ENCODE measurements at places on chromosomes 2 and 18.

DNA sequence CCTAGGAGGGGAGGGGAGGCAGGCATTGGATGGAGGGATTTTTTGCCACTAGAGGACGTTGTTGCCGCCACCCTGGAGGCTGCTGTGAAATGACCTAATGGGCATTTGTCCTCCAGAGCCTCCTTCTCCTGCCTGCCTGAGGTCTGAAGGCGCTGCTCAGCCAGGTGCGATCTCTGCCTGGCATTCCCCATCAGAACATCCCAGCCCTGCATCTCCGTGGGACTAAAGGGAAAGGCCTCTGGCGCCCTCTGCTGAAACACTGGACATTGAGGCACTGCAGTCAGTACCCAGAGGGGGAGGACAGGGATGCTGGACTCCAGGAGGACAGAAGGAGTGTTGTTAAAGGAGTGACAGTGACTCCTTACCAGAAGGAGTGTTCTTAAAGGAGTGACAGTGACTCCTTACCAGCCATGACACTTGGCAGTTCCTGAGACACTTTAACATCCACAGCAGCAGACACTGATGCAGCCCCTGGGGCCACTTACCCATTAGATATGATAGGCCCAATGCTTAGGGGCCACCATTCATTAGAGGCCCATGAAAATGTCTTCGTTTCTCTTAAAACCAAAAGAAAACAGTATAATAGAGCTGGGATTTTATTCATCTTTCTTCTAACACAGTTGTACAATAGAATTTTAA is 17.0 kb downstream of the THNSL2 start:
- no peak for DNase-seq

DNA sequence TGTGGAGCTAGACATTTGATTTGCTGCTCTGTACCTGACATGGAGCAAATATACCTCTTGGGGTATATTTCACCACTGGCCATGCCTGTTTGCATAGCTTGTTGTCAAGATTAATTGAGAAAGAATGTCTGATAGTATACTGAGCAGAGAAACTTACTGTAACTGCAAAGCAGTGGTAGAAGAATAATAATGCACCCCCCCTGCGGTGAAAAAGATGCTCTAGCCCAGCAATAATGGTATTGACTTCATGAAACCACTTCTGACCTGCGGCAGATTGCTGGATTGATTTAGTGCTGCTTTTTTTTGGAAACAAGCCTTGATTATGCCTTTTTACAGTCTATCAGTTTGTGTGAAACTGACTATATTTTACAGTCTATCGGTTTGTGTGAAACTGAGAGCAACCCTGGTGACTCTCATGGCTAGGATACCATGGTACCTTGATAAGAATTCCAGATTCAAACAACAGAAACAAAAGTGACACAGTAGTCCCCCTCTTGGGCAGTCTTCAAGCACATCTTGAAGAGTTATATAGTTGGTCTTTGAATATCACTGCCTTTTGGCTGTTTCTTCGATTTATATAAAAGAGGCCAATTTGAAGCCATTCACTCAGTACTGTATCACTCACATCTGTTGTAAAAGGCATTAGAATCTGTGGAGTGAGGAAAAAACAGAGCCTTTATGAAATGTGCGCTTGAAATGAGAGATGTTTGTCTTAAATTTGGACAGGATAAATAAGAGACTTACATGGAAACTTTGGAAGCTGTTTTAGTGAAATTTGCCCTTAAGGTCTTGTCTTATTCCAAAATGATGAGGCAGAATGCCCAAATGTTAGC is 102.5 kb downstream of the FMNL2 start:
- no peak for DNase-seq

- DNase-seq: no peak
These were observed 259.4 kb upstream of the ETAA1 start for GRCh38 chr2:67137699-67138098.

GRCh38 chr2:169966454-169966853 is 139.2 kb downstream of the UBR3 start:
- no peak for DNase-seq

GRCh38 chr2:223203971-223204929 is 152.3 kb downstream of the KCNE4 start:
- no peak for DNase-seq

DNA sequence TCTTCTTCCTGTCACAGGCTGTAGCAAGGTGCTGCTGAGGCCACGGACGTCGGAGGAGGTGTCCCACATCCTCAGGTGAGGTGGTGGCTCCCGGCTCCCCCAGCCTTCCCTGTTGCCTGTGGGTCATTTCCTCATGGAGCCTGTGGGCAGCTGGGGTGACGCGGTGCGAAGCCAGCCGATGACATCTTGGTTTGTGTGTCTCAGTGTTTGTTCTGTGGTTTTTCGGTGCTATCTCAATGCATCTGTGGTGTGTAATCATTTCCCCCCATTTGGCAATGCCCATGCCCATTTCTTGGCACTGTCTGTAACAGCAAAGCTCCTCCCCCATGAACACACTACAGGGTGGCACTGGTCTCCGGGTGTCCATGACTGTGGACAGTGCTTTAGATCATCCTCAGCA is 6.6 kb downstream of the D2HGDH start:
- no peak for DNase-seq

GRCh38 chr2:147980940-147981528 is 39.5 kb downstream of the ORC4 start:
- no peak for DNase-seq

DNA sequence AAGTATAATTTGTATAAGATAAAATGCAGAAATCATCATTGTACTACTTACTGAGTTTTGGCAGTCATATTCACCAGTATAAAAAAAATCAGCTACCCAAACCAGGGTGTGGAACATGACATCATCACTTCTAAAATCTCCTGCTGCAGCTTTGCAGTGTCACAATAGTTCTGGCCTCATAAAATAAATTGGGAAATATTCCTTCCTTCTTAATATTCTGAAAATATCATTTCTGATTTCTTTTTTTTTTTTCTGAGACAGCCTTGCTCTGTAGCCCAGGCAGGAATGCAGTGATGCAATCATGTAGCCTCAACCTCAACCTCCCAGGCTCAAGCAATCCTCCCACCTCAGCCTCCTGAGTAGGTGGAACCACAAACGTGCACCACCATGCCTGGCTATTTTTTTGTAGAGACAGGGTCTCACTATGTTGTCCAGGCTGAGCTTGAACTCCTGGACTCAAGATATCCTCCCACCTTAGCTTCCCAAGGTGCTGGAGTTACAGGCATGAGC is 101.4 kb downstream of the TMEM18 start:
- no peak for DNase-seq

GRCh38 chr18:45910405-45911023 is 56.6 kb downstream of the EPG5 start:
- peak; percentile 54 for DNase-seq

- DNase-seq: no peak
These were observed 228.4 kb upstream of the MEX3C start for GRCh38 chr18:51425889-51426288.

DNA sequence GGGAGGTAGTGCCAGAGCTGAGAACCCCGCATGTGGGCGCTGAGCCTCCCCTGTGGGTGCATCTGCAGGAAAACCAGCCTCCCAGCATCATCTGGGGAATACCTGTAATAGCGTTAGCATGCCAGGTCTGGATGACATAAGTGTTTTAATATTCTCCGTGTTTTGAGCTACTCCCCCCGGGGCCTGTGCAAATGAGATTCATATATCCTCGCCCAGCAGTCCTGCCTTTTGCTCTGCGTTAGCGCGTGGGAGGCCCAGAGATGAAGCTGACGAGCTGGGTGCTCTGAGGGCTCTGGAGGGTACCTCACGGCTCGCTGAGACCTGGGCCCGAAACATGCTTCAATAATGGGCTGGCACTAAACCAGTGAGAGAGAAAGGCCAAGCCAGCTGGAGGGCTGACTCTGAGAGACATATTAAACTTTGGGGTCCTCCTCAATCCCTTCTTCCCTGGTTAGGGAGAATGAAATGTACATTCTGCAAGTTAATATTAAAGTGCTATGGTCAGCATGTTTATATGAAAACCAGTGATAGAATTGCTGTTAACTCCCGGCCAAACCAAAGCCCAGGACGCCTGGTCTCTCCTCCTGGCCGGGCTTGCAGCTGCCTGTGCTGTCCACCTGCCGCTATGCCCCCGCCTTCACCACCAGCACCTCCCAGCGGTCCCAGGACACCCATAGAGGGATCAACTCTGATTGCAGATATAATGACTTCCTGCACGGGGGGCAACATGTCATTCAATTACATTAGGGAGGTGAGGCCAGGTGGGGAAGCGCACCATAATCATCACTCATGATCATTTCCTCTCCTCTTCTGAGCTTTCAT is 77.0 kb downstream of the EDAR start:
- DNase-seq: no peak

- DNase-seq: no peak
These were observed 21.2 kb downstream of the QPCT start for GRCh38 chr2:37365669-37366068.

DNA sequence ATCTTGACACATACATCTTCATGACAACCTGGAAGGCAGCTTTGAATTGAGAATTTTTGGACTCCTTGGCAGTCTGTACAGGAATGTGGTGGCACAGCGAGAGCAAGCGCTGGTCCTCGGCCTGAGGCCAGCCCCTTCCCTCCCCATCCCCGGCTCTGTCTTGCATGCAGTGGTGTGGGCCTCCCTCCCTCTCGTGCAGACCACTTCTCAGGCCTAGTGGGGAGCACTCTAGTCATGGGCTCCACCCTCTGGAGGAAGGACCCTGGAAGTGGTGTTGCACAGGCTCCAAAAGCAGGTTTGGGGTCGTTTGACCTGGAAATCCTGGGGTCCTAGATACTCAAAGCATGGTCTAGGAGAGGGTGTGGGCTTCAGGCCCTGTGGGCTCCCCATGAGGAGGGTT is 32.3 kb downstream of the ADCYAP1 start:
- no peak for DNase-seq

- DNase-seq: no peak
These were observed 26.4 kb downstream of the EML4 start for GRCh38 chr2:42195559-42195958.

DNA sequence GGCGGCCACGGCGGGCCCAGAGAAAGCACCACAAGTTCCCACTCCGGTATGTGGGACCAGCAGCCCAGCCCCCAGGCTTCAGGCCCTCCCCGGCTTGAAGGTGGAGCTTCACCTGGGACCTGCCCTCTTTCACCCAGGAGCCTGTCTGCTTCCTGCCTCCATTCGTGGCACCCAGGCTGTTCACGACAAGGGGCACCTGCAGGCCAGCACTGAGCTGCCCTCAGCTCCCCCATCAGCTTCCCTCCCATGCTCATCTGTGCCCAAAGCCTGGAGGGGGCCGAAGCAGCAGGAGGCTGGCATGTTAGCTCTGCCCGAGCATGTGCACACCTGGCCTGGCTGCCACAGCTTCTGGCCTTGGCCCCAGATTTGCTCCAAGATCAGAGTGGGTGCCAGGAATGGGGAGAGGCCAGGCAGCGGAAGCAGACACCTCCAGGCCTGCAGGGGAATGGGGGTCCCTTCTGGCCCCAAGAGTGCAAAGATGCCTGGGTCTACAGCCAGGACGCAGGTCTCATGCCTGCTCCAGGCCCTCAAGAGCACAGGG is 312.4 kb upstream of the SYT4 start:
- DNase-seq: no peak

- no peak for DNase-seq
These were observed 65.0 kb downstream of the MYCN start for GRCh38 chr2:16005389-16005788.

DNA sequence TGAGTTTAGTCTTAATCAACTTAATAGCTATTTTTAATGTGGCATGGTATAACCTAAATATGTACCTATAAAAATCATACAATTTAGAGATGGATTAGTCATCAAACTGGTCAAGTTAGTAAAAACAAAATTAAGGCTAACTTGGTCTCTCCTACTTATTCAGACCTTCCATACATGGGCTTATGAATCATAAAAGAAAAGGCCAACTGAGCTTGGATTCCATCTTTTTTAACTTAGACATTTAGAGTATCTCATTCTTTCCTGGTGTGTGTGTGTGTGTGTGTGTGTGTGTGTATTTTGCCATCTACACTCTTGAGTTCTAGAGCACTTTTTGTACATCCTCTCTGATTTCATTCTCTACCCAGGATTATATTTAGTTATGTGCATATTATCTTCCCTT is 637.5 kb downstream of the PLCL1 start:
- DNase-seq: no peak

GRCh38 chr2:241609859-241610793 is 26.8 kb downstream of the THAP4 start:
- DNase-seq: peak; percentile 87

- no peak for DNase-seq
These were observed 28.4 kb upstream of the MGAT4A start for GRCh38 chr2:98759338-98759737.

DNA sequence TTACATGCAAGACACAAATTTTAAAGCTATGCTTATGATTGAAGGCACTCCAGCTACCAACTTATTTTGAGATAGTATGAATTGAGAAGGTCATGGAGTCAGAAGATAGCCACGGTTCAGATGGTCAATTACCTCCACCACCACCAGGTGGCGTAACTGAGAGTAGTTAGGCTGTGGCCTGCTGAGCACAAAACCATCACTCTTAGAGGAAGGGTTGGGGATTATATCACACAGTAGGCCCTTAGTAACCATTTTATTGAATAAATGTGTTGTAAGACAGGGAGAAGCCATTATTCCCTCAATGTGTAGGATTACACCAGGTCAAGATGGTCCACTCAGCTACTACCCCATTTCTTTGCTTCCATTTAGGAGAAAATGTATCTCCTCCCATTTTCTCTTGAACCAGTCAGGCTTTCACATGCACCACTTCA is 18.8 kb downstream of the KLHL41 start:
- peak; percentile 73 for DNase-seq

- DNase-seq: no peak
These were observed 1696.3 kb upstream of the TMEFF2 start for GRCh38 chr2:193891023-193891422.

DNA sequence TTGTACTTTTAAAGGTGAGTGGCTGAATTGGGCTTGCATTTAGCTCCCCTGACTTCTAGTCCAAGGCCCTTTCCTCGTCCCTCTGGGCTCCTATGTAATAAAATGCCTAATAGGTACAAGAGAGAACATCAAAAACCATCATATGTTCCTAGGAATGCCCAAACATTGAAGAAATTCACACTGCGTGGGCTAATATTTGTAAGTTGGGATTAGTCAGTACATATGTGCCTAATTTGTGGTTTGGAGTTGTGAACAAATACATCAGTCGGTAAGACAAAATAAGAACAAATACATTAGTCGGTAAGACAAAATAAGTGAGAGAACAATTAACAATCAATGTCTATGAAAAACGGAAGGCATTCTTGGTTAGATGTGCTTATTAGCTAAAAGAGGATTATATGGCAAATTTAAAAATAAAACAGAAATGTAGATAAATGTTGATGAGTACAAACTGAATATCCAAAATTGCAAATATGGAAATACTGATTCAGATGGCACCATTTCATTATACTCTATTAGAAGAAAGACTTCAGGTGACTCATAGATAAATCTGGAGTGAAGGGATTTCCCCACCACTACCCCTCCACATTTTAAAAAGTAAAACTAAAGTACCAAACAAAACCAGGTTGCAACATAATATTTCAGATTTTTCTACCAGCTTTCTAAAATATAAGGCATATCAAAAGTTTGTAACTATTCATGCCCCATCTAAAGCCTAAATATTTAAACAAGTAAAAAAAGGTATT is 325.4 kb downstream of the ZEB2 start:
- DNase-seq: no peak
